ENCODE measurements at places on chromosomes 5 and 9.

- DNase-seq = no peak
Measured at GRCh38 chr5:95986937-95987520, 25.4 kb upstream of the ELL2 start.

- DNase-seq = no peak
Measured at GRCh38 chr5:38846379-38847011, 683 bp downstream of the OSMR start.

DNA sequence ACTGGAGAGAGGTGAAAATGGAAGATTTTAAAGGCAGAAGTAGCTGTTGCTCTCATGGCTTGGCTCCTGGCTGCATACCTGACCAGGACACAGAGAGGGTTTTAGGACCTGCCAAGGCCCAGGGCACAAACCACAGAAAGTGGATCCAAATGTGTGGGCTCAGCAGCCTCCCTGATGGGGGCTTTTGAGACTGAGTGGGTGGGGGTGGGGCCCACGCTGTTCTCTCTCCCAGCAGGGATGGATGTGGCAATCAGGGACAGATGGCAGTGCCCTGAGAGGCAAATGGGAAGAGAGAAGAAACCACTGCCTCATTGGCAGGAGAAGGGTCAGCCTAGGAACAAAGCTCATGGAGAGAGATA, 34.9 kb upstream of the TIFAB start:
- no peak for DNase-seq

DNA sequence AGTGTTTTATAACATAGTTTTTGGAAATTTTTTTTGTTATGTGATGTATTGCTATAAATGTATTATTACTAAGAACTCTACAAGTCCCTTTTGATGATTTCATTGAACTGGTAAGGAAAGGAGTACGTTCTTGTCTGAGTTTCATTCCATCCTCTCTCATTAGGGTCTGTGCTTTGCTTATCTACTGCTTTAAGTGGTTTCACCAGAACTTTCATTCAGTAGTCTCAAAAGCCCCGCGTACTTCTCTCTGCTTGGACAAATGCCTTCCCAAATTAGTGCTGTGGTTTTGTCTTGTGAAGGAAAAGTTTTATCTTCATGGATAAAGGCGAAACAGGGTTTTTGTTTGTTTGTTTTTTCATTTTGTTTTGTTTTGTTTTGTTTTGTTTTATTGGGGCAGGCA, 469.8 kb upstream of the WWC1 start:
- no peak for DNase-seq

DNA sequence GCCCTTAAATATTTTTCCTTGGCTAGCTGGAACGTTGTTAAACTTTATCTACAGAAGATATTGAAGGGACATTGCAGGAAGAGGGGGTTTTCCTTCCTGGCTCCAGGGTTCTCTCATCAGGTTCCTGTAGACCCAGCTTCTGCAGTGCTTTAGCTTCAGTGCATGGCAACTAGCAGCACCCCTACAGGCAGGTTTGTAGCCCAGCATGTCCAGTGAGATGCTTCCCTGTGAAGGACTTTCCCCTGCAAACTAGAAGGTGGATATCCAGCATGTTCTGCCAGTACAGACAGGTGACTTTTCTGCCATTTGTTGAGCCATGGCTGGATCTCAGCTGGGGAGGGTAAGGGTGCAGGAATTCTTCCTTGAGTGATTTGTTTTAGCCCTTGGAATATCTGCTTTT, 10.4 kb downstream of the CCL28 start:
- DNase-seq = no peak

DNA sequence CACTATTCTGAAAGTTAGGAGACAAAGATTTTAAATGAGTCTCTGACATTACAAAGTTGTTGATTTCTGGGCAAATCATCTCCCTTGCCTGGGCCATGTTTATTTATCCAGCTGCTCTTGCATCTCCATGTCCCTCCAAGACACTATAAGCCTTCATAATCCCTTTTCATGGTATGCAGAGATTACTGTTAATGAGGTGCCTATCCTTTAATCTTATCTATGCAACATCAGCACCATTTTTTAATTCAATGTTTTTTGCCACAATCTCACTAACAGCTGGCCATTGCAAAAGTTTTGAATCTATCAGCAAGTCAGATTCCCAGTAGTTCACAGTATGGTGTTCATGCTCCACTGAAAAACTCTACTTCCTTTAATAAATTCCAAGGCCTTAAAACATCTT, 108.5 kb upstream of the PTPRD start:
- DNase-seq = no peak

DNA sequence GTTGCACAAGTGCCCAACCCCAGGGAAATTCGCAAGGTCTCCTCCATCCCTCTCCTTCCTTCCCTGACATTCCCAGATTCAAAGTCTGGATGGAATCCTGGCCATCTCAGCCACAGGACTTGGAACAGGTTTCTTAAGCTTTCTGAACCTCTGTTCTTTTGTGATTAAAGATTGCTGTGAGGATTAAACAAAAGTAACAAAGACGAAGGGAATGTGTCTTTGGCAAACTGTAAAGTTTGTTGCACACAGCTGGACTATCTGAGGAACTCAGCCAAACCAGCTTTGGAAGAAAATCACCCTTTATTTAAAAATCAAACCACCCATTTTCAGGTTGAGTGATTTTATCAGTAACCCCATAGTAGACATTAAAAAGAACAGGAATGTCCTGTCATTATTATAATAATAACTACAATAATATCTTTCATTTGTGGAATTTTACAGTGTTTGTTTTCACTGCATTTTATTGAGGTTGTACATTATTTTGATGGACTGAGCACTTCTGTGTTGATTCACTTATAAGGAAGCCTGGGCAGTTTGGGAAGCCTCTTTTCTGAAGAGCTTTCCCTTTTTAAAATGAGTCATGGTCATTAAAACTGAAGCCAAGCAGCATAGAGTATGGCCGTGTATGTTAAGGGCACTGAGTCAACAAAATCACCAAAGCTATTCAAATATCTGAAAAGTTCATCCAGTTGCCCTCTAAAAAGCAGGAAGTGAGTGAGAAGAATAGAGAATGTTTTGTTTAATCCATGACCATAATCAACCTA, 310.2 kb downstream of the AGTPBP1 start:
- DNase-seq = no peak

DNA sequence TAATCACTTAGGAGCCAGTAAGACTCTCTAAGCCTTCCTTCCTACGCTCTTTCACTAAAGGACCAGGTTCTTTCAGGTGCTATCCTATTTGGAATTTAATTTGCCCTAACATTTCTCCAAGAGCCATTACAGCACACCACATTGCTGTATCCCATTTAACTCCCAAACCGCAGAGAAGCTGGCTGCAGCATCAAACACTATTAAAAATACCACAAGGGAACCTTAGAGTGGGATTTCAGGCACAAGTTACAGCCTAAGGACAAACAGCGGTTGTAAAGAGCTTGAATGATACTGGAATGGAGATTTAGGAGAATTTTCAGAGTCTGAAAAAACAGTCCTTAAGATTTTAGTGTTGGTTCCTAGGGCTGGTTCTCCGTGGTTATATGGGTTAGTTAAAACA, 566.4 kb downstream of the RAB3C start:
- DNase-seq = no peak

DNA sequence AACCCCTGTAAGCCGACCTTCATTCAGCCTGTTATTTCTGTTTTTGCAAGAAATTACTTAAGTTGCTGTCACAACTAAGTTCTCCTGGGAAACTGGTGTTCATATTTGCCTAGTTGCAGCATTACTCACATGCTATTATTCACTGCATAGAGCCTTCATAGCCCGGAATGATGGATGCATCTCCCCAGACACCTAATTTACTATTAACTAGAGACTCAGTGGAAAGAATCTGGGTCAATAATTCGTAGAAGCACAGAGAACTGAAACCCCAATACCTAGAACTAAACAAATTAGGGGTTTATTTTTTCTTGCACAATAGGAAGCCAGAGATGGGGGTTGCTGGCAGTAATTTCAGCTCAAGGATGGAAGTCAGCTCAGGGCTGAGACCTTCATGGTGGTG, 45.7 kb upstream of the FAM170A start:
- DNase-seq = no peak

GRCh38 chr5:2995667-2996066, 244.2 kb upstream of the IRX2 start:
- no peak for DNase-seq

DNA sequence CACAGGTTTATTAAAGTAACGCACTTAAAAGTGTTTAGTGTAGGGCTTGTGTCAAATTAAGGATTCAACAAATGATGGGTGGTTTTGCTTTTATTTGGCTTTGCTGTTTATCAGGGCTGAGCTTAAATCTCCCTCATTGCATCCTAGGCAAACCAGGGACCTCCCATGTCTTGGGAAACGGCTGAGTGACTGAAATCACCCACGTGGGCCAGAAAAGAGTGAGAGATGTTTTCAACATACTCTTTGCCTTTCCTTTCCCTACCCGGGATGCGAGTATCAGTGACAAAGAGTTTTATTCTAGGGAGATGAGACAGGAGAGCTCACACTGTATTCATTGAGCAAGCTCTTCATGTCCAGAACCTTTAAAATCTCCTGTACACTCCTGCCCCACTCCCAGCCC, 23.3 kb downstream of the KCNMB1 start:
- no peak for DNase-seq

- peak; percentile 11 for DNase-seq
Measured at GRCh38 chr5:78295035-78295961, 800 bp upstream of the AP3B1 start.

DNA sequence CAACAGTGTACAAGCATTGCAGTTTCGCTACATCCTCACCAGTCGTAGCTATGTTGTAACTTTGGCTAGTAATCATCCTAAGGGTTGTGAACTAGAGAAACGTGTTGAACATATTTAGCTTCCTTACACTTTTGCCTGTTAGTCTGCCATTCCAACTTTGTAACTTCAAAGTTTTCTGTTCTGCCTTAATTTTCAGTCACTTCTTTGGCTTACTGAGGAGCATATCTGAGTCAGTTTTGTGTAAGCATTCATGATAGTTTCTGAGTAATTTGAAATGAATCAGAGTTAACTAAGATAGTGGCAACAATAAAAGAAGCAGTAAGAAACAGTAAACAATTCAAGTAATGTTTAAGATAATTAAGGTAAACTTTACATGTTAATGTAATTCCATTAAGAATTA, 58.9 kb upstream of the MCCC2 start:
- no peak for DNase-seq

DNA sequence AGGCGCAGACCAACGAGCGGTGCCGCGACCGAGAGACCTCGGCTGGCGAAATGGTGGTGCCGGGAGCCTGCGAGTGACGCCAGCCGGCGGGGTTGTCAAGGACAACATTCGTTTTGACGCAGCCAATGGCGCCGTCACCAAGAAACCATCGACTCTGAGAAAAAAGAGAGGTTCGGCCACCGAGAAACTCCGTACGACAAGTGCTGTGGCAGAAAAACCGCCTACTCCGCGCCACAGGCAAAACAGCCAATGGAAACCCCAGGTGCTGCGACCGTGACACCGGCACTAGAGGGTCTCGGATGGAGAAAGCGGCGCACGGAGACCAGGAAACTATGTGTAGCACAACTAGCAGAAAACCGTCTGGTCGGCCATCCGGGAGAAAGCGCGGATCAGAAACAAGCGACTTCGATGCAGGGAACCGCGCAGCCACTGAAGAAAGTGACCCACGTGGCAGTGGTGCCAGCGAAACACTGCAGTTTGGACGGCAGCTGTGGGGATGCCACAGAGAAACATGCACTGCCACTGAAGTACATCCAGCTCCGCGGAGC, 88.8 kb downstream of the ANXA2R start:
- no peak for DNase-seq

- DNase-seq = no peak
Measured at GRCh38 chr9:13100914-13101572, 178.4 kb downstream of the MPDZ start.

GRCh38 chr5:14419686-14420085, 161.9 kb upstream of the OTULINL start:
- DNase-seq = no peak

DNA sequence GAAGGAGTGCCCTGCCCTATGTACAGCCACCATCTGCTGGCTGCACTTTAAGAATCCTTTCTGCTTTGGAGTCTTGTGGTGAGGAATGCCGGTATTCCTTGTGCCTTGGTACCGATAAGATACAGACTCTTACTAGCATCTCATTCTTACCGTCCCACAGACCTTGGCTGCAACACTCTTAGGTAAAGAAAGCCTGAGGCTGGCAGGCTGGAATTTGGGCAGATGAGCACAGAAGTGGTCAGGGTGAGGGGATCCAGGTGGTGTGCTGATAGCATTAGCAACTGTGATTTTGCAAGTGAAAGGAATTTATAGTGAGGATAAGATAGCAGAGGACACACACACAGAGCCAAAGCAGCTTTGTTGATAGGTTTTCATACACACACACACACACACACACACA, 198.1 kb downstream of the ENC1 start:
- DNase-seq = no peak

DNA sequence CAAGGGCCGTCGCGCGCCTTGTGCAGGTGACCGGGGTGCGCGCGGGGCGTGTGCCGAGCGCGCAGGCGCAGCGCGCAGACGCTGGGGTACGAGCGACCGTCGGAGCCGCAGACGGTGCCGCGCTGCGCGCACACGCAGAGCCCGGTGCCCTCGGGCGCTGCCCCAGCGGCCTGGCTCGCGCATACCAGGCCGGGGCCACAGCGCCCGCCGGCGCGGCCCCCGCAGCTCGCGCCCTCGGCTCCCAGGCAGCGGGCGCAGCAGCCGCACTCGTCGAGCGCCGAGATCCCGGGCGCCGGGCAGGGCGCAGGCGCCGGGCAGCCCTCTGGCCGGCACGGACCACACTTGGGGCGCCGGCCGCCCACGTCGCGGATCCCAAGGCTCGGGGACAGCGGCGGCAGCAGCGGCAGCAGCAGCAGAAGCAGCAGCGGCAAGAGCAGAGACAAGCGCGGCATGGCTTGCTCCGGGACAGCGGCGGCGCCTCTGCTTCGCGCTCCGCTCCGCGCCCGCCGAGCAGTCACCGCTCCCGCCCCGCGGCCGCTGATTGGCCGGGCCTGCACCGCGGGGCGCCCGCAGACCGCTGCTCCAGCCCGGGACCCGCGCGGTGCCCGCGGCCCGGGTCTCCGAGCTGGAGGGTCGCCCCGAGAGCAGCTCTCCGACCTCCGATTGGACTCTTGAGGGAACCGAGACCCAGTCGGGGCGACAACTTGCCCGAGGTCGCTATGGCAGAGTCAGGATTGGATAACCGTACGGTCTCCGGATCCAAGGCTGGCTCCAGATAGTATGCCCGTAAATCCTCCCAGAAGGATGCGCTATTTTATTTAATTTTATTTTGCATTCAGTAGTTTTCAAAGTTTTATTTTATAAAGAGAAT, at the start of gene IGFBPL1:
TSS of gene IGFBPL1 (minus strand) at position 482 of the 871 bp plus-strand sequence. CDS start at position 452, 30 bp downstream.
- DNase-seq = peak; percentile 32

DNA sequence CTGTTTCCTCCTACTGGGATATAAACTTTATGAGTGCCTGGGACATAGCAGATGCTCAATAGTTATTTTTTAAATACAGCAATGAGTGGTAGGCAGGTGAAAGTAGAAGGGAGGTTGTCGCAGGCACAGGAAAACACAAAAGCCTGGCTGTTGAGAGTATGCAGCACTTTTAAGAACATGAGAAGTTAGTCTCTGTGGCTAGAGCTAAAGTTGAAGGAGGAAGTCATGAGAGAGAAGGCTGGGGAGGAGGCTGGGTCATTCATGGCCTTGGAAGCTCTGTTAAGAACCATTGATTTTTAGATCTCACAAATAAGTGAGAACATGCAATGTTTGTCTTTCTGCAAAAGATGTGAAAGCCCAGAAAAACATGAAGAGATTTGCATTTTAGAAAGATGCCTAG, 126.7 kb downstream of the PRKACG start:
- no peak for DNase-seq
